ENCODE measurements at places on chromosomes 11 and 22. TPM values are rescaled to one million over a fixed set of nuclear protein-coding genes. Genes with fewer than 3 reads are reported as not detected.
A peak's percentile ranks its signal among the peaks of the same experiment; 100 is the strongest.

Gene H19
- total RNA-seq: 11,782 TPM

- DNase-seq: peak; percentile 50
These were observed 29.2 kb downstream of the CPT1A start for GRCh38 chr11:68812526-68812925.

DNA sequence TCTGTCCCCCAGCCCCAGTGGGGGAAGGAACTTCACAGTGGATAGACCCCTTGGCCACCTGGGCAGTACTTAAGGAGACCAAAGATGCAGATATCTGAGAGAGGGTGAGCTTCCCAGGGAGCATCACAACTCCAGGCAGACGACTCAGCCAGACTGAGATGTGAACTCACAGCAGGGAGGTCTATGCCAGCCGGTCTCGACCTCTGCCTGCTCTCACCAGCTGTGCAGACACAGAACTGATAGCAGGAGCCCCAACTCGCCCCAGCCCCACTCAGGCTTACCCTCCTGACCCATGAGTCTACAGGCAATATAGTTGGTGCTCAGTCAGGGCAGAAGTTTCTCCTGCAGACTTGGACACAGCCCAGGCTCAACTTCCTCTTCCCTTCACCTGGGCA lies 29.7 kb upstream of the ACCSL start:
- no peak for DNase-seq

Gene A4GALT
- total RNA-seq: 17.0 TPM

Gene COPB1
- total RNA-seq: 128 TPM

- DNase-seq: peak; percentile 48
These were observed 134.6 kb downstream of the CCDC34 start for GRCh38 chr11:27228232-27228905.

DNA sequence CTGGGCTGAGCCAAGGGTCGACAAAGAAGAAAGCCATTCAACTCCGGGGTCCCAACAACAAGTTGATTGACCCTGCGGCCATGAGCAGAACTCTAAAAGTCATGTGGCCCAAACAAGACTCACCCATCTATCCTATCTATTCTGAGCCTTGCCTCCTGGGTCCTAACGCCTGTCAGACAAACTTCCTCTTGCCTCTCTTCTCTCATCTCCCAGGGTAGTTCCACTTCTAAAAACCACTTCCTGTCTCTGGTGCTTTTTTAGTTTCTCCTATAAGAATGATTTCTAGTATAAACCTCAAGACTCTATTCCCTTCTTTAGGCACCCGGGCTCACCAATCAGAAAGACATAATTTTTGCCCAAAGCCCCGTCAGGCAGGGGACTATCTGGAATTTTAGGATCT lies 530.2 kb downstream of the DLG2 start:
- no peak for DNase-seq

DNA sequence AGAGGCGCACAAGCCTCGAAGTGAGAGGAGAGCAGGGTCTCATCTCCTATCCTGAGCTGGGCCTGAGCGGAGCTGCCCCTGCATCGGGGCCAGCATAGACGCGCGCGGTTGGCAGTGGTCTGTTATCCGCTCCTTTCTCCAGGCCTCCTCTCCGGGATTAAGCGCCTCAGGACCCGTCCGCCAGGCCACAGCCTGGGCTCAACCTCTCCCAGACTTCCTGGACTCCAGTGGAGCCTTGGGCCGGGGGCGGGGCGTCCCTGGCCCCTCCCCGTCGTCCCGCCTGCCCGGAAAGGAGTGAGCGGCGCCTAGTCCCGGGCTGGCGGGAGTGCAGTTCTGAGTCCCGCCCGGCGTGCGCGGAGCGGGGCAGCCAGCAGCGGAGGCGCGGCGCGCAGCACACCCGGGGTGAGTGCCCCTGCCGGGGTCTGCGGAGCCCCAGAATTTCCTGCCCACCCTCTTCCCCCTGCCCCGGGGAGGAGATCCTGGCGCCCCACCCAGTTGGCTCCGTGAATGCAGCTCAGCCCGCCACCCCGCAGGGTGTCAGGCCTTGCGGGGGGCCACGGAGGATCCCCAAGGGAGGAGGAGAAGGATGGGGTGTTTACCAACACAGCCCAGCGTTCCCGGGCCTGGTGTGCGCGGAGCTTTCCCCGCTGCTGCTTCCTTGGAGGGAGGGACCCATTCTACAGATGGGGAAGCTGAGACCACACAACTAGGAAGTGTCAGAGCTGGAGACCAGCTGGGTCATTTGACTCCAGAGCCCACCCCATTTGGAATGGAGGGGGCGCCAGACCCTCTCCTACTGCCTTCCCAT lies at the start of gene TCIRG1:
TSS of gene TCIRG1 (plus strand) at position 308 of the 808 bp plus-strand sequence. CDS start 2,247 bp downstream, outside the sequence.
- DNase-seq: peak; percentile 93

Gene ANKRD13D
- 19.8 TPM for total RNA-seq

GRCh38 chr11:79007771-79008402 lies 432.9 kb downstream of the TENM4 start:
- no peak for DNase-seq

Gene LBHD1
- 2.8 TPM for total RNA-seq

GRCh38 chr11:19576054-19576453 lies 136.6 kb upstream of the NAV2 start:
- no peak for DNase-seq

- DNase-seq: no peak
These were observed 77.5 kb downstream of the DENND5A start for GRCh38 chr11:9187616-9188015.

DNA sequence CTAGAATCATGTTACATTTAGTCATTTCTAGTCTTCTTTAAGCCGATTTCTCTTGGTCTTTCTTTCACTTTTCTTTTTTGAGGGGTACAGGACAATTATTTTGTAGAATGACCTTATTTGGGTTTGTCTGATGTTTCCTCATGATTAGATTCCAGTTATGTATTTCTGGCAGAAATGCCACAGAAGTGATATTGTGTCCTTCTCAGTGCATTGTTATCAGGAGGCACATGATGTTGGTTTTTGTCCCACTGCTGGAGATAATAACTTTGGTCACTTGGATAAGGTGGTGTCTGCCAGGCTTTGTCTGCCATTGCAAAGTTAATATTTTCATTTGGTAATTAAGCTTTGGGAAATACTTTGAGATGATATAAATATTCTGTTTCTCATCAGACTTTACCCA lies 100.3 kb downstream of the RRM1 start:
- no peak for DNase-seq

Gene GLB1L2
- total RNA-seq: 0.31 TPM

Gene SCO2
- 0.40 TPM for total RNA-seq

GRCh38 chr11:128318856-128319474 lies 268.4 kb downstream of the ETS1 start:
- no peak for DNase-seq

Gene MRGPRX1
- total RNA-seq: not detected

Gene LRRC55
- 0.31 TPM for total RNA-seq

Gene OR51E2
- 0.53 TPM for total RNA-seq

Gene TMEM151A
- not detected for total RNA-seq

Gene MOGAT2
- not detected for total RNA-seq

Gene NPTXR
- total RNA-seq: 2.2 TPM

- DNase-seq: peak; percentile 1
These were observed 3.0 kb upstream of the RIN1 start for GRCh38 chr11:66339162-66339675.

DNA sequence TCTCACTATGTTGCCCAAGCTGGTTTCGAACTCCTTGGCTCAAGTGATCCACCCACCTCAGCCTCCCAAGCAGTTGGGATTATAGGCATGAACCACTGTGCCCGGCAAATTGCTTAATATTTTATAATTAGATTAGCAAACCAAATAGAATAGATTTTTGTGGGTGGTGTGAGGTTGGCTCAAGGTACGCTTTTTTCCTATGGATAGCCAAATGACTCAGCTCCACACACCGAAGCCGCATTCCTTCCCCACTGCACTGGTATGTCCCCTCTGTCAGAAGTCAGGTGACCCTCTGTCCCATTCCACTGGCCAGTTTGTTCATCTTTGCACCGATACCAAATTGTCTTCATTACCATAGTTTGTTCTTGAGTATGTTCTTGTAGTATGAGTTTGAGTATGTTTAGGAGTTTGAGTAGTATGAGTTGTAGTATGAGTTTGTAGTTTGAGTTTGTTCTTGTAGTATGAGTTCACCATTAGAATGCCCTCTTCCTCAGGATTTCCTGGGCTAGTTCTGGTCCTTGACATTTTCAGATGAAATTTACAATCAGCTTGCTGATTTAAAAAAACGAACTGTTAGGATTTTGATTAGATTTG lies 19.4 kb downstream of the SUSD2 start:
- no peak for DNase-seq

- peak; percentile 90 for DNase-seq
These were observed 347.9 kb upstream of the NCAM1 start for GRCh38 chr11:112613051-112613972.

GRCh38 chr11:85913513-85913912 lies 58.3 kb downstream of the CCDC83 start:
- DNase-seq: peak; percentile 17

GRCh38 chr22:42610186-42610585 lies 4.5 kb downstream of the POLDIP3 start:
- DNase-seq: peak; percentile 36

Gene SLCO2B1
- 8.2 TPM for total RNA-seq

- DNase-seq: no peak
These were observed 54.9 kb downstream of the P4HA3 start for GRCh38 chr11:74256378-74257133.

DNA sequence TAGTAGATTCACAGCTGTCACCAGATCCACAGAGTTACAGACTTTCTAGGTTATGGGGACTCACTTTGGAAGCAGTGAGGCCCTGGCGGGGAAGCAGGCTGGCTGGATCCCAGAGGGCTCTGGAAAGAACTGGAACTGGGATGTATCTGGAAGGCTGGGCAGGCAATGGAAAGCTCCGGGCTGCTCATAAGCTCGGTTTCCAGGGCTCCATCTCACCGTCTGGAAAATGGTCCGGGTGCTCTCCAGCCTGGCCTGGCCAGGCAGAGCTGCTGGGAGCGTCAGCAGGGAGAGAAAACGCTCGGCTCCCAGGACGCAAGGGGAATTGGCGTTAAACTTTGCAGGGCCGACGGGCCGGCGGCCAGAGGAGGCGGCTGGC lies 335 bp upstream of the SEZ6L start:
- DNase-seq: peak; percentile 60

DNA sequence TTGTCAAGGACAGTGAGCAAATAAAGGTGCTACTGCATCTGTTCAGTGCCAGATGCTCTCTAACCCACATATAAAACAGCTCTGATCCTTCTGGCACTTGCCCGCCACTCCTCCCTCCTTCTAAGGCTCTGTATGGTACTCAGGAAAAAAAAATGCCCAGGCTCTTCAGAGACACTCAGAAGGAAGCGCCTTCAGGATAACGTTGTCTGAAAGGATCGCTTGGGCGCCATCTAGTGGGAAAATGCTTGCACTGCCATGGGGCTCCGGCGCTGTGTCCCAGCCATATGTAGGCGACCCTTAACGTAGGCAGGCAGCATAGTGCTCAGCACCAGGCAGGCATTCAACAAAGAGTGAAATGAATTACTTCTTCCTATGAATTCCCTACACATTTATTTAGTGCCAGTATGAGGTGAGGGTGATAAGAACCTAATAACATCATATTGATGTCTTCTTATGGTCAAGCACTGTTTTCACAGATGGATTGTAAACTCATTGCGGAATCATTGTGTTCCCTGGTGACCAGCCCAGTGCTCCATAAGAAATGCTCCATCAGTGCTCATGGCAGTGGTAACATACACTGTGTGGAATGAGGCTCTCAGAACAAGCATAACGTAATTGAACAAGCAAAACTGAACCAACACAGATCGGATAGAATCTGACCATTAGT lies 39.6 kb downstream of the PAMR1 start:
- peak; percentile 83 for DNase-seq

GRCh38 chr22:24009227-24010017 lies 1.7 kb upstream of the CABIN1 start:
- no peak for DNase-seq

Gene PARVA
- 29.9 TPM for total RNA-seq

Gene SLC22A6
- not detected for total RNA-seq

GRCh38 chr11:82909015-82909640 lies 7.6 kb downstream of the DDIAS start:
- no peak for DNase-seq

- DNase-seq: peak; percentile 44
These were observed 41.7 kb downstream of the EXPH5 start for GRCh38 chr11:108551651-108552462.

Gene FOSL1
- not detected for total RNA-seq

GRCh38 chr11:72789493-72790131 lies 4.2 kb downstream of the STARD10 start:
- no peak for DNase-seq

DNA sequence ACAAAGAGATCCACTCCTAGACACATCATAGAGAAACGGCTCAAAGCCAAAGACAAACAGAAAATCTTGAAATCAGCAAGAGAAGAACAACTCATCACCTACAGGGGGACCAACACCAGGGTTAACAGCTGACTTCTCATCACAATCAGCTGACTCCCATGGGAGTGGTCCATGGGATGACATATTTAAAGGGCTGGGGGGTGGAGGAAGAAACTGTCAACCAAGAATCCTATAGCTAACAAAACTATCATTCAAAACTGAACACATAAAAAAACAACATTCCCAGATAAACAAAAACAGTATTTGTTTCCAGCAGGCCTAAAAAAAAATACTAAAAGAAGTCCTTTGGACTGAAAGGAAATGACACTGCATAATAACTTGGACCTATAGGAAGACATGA lies 86.7 kb downstream of the APOL5 start:
- DNase-seq: no peak

Gene TOP3B
- 17.5 TPM for total RNA-seq

DNA sequence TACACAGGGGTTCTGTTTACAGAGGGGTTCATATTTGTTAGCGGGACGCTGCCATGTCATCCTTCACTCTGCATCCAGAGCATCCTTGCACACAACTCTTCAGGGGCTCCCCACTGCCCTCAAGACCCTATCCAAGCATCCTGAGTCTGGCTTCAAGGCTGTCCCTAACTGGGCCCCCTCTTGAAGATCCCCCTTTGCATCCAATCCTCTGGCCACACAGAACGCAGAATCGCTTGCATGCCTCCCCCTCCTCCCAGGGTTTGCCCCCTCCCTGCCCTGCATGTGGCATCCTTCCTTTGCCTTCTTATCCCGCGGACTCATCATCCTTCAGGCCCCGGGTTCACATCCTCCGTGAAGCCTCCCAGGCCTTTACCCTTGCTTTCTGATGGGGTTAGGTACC lies 18.6 kb downstream of the C1QTNF6 start:
- no peak for DNase-seq

DNA sequence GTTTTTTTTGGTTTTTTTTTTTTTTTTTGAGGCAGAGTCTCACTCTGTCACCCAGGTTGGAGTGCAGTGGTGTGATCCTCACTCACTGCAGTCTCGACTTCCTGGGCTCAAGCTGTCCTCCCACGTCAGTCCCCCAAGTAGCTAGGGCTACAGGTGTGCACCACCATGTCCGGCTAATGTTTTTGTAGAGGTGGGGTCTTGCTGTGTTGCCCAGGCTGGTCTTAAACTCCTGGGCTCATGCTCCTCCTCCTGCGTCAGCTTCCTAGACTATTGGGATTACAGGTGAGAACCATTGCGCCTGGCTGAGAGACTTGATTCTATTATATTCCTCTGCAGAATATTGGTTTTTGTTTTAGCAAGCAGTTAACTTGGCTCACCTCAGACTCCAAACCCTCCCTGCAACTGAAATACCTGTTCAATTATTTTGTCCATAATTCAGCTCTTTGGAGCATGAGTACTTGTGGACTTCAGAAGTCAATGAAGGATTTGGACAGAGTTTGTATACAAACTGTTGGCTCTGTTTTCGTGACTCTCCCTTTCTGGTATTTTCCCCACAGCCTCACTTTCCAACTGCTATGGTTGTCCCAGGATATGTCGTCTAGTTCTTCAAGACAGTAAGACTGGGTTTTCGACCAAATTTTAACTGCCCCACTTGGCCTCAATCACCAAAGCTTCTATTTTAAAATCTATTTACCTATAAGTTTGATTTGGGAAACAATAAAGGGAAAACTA lies 69.1 kb upstream of the ADORA2A start:
- DNase-seq: no peak

Gene C11orf16
- not detected for total RNA-seq

Gene FHIP1B
- 14.0 TPM for total RNA-seq

Gene MED19
- total RNA-seq: 18.9 TPM

Measured in muscle of leg (tissue), 16 donors.